ENCODE measurements at places on chromosomes 2 and 18.

DNA sequence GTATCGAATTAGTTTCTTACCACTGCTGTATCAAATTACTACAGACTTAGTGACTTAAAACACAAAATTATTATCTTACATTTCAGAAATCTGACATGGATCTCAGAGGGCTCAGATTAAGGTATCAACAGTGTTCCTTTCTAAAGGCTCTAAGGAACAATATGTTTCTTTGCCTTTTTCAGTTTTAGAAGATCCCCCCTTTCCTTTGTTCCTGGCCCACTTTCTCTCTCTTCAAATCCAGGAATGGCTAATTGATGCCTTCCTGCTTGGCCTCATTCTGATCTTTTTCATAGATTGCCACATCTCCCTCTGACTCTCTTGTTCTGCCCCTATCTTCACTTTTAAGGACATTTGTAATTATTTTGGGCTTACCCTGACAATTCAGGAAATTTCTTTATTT, 65.7 kb downstream of the LRP1B start:
- no peak for DNase-seq

GRCh38 chr2:128577141-128577930, 258.7 kb upstream of the HS6ST1 start:
- no peak for DNase-seq

DNA sequence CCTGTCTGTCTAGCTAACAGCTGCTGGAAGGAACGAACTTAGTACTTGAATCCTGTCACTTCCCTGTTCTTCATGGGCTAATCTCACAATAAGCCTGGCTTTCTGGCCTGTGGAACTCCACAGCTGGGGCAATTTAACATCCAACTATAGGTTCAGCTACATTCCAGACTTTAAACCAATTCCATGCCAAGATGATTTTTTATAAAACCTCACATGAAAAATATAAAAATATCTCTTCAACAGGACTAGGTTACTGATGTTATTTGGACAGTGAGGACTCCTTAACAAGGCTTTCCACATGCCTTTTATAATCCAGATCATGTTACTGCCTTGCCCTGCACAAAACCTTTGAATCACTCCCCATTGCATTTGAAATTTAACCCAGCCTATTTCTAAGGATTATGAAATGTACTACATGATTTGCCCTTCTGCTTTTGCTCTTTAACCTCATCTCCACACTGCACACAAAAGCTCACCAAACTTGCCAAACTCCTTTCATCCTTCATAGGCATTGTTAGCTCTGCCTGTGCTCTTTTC, 863.2 kb upstream of the CHAC2 start:
- no peak for DNase-seq

GRCh38 chr2:188983427-188984064, 9.4 kb downstream of the COL3A1 start:
- no peak for DNase-seq

DNA sequence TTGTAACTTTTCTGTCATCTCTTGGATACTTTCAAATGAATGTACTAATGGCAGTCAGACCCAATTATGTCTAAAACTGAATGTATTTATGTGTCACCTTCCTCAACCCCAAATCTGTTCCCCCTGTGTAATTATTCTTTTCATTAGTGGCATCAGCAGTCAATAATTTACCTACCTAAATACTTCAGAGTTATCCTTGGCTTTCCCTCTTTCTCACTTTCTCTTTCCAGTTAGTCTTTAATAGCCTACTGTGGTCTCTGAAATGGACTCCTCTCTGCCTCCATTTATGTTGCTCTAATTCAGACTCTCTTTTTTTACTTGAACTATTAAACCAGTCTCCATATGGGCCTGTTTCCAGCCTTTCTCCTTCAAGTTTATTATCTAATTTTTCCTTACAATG, 21.0 kb downstream of the C18orf63 start:
- no peak for DNase-seq

GRCh38 chr2:237674731-237675276, 47.4 kb downstream of the LRRFIP1 start:
- peak; percentile 21 for DNase-seq

- DNase-seq = no peak
These were observed 198.0 kb upstream of the SALL3 start for GRCh38 chr18:78781601-78781960.

- DNase-seq = no peak
These were observed 22.6 kb downstream of the TCF23 start for GRCh38 chr2:27171351-27171848.

- no peak for DNase-seq
These were observed 2.0 kb upstream of the TYMS start for GRCh38 chr18:655445-655844.

GRCh38 chr2:4221845-4222244, 518.5 kb downstream of the DCDC2C start:
- no peak for DNase-seq

GRCh38 chr2:23544589-23545295, 159.8 kb downstream of the KLHL29 start:
- DNase-seq = no peak

DNA sequence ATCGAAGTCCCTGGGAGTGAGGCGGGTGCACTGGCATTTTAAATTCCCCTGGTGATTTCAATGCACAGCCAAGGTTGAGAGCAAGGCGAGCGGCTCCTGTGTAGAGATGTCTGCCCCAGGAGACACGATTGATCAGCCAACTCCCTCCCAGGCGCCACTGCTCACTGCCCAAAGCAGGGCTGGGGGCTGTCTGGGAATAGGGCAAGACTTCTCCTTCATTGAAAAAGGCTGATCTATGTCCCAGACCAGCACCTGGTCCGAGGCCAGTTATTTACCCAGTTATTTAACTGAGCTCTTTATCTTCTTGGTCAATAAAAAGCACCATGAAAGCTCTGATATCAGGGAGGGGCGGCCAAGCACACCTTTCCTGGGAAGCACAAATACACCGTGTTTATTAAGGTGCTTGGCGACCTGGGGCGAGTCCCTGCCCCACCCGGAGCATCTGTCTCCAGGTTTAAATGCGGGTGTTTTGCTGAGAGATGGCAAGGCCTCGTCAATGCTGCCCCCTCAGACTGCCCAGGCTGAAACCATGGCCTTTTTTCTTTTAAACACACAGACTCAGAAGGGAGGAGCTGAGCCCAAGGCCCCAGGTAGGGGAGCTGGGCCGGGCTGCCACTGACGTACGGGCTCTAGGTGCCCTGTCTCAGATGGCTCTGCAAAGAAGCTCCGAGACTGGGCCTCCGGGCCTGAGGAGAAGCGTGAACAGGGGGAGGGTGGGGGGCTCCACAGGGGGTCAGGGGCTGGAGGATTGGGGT, 73.9 kb upstream of the HPCAL1 start:
- DNase-seq = no peak

DNA sequence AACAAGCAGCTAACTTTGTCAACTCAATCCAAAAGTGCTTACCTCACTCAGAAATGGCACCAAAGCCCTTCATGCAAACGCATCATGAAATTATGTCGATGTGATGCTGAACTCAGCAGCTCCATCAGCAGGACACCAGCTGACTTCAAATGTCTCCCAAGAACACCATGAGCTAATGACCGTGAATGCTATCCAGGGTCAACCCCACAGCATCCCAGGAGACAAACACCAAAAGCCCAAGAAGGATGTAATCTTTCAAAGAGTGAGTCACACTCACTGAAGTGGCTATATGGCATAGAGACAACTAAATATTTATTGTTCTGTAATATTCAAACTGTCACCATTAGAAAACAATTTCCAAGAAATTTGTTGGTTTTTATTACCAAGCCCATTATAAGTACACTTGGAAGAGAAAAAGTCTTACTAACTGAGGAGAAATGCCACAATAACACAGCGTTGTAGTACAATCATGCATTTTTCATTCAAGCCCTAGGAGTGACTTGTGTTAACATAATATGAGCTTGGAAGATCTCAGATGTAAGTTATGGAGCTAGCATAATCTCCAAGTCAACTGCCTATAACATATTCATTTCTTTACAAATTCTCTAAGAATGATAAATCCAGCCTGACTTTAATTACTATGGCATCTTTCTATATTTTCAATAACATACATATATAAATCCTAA, 165.0 kb upstream of the CCDC68 start:
- DNase-seq = no peak

GRCh38 chr2:37615804-37616676, 55.4 kb downstream of the CDC42EP3 start:
- DNase-seq = no peak

GRCh38 chr2:9752441-9753275, 90.6 kb upstream of the TAF1B start:
- no peak for DNase-seq

DNA sequence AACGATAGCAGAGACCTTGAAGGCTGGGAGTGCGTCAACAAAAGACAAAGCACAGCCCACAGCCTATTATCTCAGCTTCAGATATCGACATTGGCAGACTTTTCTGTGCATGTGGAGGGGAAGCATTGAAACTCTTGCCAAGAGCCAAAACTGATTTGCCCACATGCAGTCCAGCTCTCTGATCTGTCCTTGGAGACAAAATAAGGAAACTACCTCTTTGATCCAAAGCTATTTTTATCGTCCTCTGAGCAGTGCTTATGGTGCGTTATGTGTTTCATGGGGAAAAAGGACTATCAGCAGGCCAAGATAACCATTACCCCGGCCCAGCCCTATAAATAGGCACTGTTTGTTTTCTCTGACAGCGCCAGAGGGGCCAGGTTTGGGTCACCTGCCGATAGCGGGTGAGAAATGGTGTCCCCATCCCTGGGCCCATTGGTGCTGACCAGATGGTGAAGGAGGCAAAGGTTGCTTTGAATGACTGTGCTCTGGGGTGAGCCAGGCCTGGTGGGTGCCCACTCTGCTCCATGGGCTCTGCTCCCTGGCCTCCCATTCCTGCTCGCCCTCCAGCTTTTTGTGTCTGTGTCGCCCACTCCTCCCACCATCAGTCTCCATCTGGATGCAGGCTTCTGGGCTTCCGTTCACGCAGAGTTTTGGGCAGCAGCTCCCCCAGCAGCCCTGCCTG, 176.1 kb upstream of the HS6ST1 start:
- DNase-seq = no peak

- DNase-seq = no peak
These were observed 35.8 kb downstream of the PID1 start for GRCh38 chr2:229235131-229235914.

DNA sequence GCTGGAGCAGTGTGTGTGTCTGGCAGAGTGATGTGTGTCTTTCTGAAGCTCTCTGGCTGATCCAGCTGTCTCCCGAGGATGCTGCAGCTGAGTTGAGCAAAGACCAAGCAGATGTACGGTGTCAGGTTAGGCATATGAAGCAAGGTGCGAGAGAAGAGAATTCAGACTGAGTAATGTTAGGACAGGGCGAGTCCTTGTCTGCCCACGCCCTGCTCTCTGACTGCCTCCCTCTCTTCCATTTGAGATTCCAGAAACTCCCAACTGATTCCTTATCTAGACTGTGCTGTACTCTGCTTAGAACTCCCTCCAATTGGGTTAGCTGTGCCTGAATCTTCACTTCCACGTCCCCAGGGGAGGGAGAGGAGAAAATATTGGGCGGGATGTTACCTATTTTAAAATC, 25.7 kb upstream of the LPIN1 start:
- no peak for DNase-seq

All from SIG-M5 (cell line).